ENCODE measurements at places on chromosomes 1 and 21.

GRCh38 chr1:226629896-226630550 is 81.5 kb downstream of the STUM start:
- H3K4me1 ChIP-seq: peaks cover 7% of the 10 kb centered on the region
- no peaks in the 10 kb centered on the region for H3K27me3 ChIP-seq
- no peak overlapping the region for H3K4me3 ChIP-seq
- no peaks in the 10 kb centered on the region for H3K36me3 ChIP-seq

GRCh38 chr1:184823080-184823479 is 68.4 kb upstream of the EDEM3 start:
- H3K27me3 ChIP-seq: no peaks in the 10 kb centered on the region
- peaks cover 42% of the 10 kb centered on the region for H3K36me3 ChIP-seq
- DNase-seq: no peak
- H3K4me3 ChIP-seq: no peak overlapping the region

DNA sequence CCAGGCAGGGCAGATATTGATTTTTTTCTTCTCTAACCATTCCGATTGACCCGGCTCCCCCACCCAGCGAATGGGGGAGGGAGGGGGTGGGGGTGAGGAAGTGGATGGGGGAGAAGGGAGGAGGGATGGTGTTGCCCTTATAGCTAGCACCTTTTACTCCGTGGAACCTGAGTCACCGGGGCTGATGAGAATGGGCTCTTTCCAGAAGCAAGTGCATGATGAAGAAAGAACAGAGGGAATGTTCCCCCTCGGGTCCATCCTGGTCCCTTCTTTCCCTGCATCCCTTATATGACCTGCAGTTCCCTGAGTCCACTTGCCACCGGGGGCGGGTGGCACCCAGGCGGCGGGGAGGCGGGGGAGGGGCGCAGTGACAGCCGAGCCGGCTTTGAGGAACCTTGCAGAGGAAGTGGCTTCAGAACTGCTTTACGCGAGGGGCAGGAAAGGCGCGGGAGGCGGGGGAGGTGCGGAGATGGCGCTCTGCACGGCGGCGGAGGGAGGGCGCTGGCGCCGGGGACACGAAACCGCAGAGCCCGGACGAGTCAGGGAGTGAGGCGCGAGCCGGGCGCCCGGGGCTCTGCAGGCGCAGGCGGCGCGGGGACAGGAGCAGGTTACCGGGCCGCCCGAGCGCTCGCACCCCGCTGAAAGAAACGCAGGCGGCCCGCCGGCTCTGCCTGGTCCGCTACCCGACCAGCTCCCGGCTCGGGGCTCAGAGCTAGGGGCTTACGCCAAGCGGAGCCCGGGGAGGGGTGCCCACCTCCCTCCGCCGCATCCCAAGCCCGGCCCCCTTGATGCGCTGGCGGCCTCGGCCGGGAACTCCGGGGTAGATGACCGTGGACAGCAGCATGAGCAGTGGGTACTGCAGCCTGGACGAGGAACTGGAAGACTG is 49.7 kb downstream of the RASSF5 start:
- no peaks in the 10 kb centered on the region for H3K36me3 ChIP-seq
- peaks cover 5% of the 10 kb centered on the region for H3K27me3 ChIP-seq
- peak overlapping the region; percentile 55 for H3K4me3 ChIP-seq

GRCh38 chr1:33257207-33257771 is 997 bp downstream of the ZNF362 start:
- H3K4me1 ChIP-seq: peaks cover 51% of the 10 kb centered on the region
- no peak for DNase-seq
- H3K27ac ChIP-seq: peak overlapping the region; percentile 88
- H3K36me3 ChIP-seq: no peaks in the 10 kb centered on the region
- H3K27me3 ChIP-seq: no peaks in the 10 kb centered on the region
- peak overlapping the region; percentile 48 for H3K4me3 ChIP-seq

DNA sequence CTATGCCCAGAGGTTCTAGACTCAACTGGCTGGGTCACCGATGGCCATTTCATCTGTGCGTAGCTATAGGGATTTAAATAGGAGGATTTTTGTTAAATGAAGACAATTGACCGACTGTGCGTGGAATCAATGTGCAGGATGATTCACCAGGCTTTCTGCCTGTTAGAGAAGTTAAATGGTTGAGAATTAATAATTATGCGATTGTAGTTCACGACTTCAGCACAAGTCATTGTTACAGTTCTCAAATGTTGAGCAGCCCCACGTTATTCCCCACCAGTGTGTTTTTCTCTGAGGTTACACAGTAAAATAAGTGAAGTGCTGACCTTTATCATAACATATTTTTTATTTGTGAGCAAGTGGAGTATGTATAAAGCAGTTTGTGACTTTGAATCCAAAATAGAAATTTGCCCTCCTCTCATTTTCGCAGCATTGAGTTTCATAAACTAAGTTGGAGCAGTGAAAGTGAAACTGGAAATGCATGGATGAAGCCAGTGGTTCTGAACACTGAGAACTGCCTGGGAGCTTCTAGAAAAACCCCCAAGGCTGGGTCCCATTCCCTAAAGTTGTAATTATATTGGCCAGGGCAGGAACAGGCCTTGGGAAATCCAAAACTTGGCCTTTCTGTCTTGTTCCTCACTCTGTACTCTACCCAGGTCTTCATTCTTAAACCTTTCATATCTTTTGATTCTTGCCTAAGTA is 102.6 kb downstream of the GALNT2 start:
- peak overlapping the region; percentile 1 for H3K4me3 ChIP-seq
- peak overlapping the region; percentile 89 for H3K27ac ChIP-seq
- H3K36me3 ChIP-seq: no peaks in the 10 kb centered on the region
- no peaks in the 10 kb centered on the region for H3K27me3 ChIP-seq
- DNase-seq: no peak
- H3K4me1 ChIP-seq: peaks cover 26% of the 10 kb centered on the region

- peaks cover 17% of the 10 kb centered on the region for H3K4me1 ChIP-seq
- no peak for DNase-seq
- no peaks in the 10 kb centered on the region for H3K36me3 ChIP-seq
- no peak overlapping the region for H3K27ac ChIP-seq
- H3K4me3 ChIP-seq: no peak overlapping the region
Measured at GRCh38 chr1:54975356-54976108, 4.9 kb upstream of the TMEM61 start.

DNA sequence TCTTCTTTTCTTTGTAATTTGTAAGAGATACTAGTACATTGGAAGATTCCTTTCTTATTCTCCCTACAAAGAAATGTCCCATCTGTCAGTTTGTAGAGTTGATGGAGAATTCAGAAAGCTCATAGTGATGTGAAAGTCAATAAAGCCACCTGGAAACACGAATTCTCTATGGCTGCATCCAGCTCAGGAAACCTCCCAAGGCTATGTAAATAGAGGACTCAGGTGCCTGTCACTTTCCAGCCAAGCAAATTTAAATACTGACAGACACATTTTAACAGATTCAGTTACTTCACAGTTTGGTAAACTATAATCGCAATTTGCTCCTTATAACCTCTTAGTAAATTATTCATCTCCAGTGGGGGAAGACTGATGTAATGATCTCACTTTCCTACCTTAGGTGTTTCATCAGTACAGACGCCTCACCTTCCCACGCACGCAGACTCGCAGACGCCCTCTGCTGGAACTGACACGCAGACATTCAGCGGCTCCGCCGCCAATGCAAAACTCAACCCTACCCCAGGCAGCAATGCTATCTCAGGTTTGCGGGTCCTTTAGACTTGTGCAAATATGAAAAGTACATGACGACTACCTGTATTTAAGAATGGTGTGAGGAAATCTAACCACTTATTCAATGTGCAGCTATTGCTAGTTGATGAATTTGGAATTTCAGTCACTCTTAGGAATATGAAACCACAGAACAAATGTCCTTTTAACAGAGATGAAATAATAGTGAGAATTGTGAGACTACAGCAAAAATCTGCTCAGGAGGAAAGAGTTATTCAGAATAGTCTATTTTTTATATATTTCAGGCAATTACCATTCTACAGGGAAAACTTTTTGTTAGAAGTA is 60.6 kb downstream of the PTPRC start:
- H3K4me1 ChIP-seq: peaks cover 6% of the 10 kb centered on the region
- H3K4me3 ChIP-seq: no peak overlapping the region
- no peaks in the 10 kb centered on the region for H3K36me3 ChIP-seq
- no peak overlapping the region for H3K27ac ChIP-seq
- DNase-seq: peak; percentile 27
- H3K27me3 ChIP-seq: no peaks in the 10 kb centered on the region

- no peaks in the 10 kb centered on the region for H3K36me3 ChIP-seq
- H3K4me1 ChIP-seq: peaks cover 30% of the 10 kb centered on the region
- DNase-seq: no peak
- H3K27ac ChIP-seq: no peak overlapping the region
Measured at GRCh38 chr1:3770047-3770765, 2.3 kb upstream of the SMIM1 start.

DNA sequence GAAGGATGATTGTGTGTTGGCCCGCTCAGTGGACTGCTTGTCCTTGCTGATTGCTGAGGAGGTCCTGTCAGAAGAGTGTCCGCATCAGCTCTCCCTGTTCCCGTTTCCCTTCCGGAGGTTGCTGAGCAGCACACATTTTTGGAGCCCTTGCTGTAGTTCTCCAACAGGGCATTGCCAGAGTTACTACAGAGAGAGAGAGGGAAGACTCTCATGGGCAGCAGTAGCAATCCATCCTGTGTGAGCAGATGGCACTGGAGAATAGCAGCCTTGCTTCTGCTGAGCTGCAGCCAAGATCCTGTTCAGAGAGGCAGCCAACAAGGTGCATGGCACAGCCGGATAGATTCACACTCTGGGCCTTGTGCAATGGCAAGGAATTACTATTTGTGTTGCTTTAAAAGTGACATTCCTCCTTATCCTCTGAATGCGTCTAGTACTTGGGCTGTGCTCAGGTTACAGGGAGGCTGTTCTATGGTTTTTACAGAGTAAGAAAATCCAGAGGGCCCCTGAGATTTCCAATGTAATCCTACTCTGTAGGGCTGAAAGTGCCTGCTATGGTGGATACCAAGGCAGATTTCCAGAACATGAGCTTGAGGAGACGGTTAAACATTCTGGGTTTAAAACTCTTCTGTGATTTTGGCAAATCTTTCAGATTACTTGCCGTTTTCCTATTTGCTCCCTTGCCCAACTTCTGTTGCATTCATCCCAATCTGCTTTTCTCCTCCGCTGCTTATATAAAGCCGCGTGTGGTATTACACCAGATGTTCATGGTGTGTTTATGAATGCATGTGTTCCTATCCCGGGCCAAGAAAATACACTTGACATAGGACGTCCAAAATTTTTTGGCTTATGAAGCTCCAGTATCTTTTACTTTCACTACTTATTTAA is 27.4 kb downstream of the AK4 start:
- no peak overlapping the region for H3K4me3 ChIP-seq
- no peaks in the 10 kb centered on the region for H3K36me3 ChIP-seq

DNA sequence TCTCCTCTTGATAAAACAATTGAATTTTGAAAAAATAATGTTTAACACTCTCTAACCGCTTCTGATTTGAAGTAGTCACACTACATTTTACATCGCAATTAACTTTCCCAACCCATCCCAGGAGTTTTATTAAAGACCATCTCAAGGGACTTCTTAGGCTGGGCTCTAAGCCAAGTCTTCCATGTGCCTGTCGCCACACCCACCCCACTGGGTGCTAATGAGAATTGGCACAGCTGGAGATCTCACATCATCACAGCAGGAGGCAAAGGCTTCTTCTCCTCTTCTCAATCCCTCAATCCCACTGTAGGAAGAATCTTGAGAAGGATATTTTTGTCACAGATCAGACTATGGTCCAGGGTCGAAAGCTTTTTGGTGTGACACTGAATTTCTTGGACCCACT is 328.9 kb downstream of the NUF2 start:
- no peak overlapping the region for H3K27ac ChIP-seq
- no peaks in the 10 kb centered on the region for H3K27me3 ChIP-seq
- H3K4me1 ChIP-seq: no peaks in the 10 kb centered on the region
- DNase-seq: no peak

DNA sequence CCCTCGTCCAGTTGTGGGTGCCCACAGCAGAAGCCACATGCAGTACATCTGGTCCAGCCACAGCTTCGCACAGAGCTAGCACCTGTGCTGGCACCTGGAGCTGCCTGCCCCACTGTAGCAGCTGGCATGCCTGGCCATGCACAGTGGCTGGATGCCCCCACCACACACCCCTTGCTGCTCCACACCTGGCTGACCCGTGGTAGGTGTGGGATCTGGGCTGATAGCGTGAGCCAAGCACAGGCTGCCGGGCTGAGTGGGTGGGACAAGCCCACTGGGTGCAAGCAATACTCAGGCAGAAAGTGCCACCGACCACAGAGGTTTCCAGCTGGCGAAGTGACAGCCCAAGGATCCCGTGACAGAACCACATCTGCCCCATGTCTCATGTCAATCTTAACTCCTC is 30.6 kb upstream of the BACE2 start:
- no peaks in the 10 kb centered on the region for H3K27me3 ChIP-seq
- H3K4me1 ChIP-seq: no peaks in the 10 kb centered on the region
- DNase-seq: no peak
- H3K4me3 ChIP-seq: no peak overlapping the region
- no peak overlapping the region for H3K27ac ChIP-seq
- no peaks in the 10 kb centered on the region for H3K36me3 ChIP-seq

GRCh38 chr21:42276526-42277154 is 38.6 kb downstream of the TFF3 start:
- DNase-seq: no peak
- no peak overlapping the region for H3K27ac ChIP-seq
- H3K4me3 ChIP-seq: no peak overlapping the region
- no peaks in the 10 kb centered on the region for H3K36me3 ChIP-seq
